ENCODE measurements at places on chromosomes 16 and 17.

DNA sequence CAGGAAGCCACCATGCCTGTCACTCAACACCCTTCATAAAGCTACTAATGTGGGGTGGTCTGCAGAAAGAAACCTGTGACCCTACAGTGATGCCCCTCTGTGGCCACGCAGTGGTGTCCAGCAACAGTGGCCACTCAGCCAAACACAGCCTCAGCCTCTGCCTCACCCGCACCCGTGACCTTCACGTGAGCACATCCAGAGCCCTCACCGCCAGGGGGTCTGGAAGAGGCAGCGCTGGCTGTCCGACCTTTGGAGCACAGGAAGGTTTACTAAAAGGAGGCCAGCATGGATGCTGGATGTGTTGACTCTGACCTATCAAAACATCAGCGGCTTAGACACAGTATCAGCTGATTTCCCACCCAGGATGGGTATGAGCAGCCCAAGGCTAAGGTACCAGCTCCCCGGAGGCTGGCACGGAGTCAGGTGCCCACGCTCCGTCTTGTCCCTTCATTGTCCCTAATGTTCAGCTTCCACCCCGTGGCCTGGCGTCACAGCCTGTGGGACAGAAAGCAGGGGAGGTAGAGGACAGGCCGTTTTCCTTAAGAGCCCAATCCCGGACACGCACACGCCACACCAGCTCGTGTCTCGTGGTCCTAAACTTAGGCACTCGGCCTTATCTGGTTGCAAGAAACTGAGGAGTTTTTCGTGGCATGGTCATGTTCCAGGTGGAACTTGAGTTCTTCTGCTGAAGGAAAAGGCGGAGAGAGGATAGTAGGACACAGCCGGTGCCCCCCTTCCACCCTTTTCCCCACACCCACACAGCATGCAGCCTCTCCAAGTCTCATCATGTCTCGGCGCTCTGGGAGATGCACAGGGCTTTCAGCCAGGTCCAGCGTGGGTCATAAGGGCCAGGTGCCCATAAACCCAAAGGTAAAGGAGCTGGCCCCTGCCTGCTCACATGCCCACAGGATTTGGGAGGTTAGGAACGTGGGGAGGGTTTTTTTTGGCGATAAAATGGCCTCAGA is 49.7 kb upstream of the ENDOV start:
- no peak for DNase-seq

DNA sequence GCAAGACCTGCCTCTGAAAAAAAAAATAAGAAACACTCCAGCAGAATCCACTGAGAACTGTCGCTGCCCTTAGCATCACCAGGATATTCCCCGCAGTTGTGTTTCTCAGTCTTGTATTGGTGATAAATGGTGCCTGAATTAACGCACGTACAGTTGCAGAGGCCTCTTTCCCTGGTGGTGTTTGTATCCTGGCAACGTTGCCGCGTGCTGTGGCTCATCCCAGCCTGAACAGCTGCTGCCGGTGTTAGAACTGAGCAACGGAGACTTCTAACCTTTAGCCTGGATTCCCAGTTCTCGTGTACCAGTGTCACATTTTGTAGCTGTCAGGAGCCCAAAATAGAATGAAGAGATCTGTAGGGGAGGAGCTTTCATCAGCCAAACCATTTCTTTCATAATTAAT is 4.8 kb downstream of the MLYCD start:
- DNase-seq, result no peak

DNA sequence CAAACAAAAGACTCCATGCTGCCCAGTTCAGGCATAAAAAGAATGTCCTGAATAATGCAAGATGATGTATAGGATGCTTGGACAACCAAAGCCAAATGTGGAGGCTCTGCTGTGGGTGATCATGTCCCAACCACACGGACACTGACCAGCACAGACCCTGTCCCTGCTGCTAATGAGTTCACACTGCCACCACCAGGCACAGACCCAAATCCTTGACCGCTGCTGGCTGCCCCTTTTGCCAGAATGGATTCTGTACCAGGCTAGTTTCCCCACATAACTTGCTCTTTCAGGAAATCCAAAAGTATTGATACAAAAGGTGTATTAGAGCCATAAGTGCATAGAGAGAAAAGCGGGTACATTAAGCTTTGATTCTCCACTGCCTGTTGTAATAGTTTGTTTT is 60.9 kb downstream of the XYLT1 start:
- no peak for DNase-seq

GRCh38 chr16:86664522-86665318 is 86.4 kb downstream of the FOXL1 start:
- no peak for DNase-seq

GRCh38 chr16:48413272-48413671 is 28.1 kb upstream of the SIAH1 start:
- no peak for DNase-seq

DNA sequence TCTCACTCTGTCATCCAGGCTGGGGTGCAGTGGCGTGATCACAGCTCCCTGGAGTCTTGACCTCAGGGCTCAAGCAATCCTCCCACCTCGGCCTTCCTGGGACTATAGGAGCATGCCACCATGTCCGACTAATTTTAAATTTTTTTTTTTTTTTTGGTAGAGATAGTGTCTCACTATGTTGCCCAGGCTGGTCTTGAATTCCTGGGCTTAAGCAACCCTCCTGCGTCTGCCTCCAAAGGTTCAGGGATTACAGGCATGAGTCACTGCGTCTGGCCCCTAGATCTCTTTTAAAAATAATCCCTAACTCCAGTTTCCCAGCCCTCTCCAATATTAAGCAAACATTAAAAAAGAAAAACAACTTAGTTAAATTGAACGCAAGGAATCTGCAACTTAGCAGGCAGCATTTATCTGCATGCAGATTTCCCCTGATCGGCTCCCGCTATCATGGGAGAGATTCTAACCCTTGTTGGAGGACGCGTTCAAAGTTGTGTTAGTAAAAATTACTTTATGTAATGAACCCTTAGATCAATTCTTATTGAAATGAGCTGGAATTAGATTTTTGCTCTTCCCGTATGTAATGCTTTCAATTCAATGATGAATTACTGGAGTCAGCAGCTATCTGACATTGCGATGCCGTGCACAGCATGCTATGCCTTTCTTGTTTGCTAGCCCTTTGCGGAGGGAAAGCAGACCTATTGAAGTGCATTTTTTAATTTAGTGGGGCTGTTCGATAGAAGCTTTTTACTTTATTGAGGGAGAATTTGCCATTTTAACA is 171.7 kb downstream of the HAPSTR1 start:
- no peak for DNase-seq

DNA sequence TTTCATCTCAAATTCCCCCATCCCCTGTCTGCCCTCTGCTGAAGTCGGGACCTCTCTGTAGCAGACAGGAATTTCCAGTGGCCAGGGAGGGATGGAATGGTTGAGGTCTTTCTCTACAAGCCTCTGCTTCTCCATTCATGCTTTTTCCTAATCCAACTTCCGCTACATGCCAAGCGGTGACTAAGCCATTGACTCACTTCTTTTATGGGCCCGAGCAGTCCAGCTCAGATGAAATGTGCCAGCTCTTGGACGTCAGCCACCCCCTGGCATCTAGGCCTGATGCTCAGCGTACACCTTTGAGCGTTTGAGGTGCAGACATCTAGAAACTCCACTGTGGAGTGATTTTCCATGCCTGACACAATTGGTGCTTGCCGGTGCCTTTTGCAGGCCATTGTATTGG is 40.7 kb upstream of the GPR139 start:
- no peak for DNase-seq

GRCh38 chr17:66576473-66576872 is 258.4 kb upstream of the CACNG5 start:
- DNase-seq, result no peak

DNA sequence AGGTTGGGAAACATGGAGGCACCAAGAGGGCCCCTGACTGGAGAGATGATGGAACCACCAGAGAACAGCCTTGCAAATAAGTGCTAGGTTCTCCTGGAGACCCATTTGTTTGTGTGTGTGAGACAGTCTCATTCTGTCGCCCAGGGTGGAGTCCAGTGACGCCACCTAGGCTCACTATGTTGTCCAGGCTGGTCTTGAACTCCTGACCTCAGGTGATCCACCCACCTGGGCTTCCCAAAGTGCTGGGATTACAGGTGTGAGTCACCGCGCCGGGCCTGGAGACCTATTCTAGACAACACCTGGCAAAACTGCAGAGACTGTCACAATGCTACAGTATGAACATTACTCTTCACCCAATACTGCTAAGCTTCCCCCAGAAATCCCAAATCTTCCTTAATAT is 1.5 kb downstream of the NPLOC4 start:
- no peak for DNase-seq

DNA sequence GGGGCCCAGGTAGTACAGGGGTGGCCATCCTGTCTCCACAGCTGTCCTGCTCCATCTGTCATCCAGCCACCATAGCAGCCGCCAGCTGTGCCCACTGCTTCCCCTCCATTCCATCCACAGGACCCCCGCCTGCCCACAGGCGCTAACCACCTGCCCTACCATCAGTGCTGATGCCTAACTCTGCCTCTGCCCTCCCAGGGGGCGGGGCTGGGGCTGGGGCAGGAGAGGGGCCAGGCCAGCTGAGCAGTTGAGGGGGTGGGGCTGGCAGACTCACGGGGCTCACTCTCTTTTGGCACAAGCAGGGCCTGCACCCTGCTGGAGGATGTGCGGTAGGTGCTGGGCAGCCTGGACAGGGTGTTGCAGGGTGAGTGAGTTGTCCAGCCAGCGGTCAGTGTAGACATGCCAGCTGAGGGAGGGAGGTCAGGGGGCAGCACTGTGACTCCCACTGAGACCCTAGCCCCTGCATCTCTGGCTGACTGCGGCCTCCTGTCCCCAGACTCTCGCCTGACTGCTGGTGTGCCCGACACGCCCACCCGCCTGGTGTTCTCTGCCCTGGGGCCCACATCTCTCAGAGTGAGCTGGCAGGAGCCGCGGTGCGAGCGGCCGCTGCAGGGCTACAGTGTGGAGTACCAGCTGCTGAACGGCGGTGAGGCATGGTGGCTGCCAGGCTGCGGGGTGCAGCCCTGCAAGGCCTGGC is 9.6 kb downstream of the GALK1 start:
- no peak for DNase-seq

DNA sequence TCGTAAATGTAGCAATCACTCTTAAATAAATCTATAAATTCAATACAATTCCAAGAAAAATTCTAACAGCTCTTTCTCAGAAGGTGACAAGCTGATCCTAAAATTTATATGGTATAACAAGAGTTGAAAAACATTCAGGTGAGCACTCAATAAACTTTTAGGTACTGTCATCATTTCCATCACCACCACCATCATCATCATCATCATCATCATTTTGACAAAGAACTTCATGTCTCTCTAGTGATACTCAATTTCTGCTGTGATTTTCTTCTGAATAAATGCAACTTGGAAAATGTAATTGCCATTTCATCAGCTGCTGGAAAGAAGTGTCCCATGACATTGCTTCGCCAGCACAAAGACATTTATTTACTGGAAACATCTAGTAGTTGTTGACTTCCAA is 222.9 kb upstream of the IRX5 start:
- DNase-seq, result no peak

- no peak for DNase-seq
Observed at GRCh38 chr17:5753421-5753820, 169.1 kb upstream of the NLRP1 start.

- no peak for DNase-seq
Observed at GRCh38 chr17:17847726-17848125, 10.9 kb upstream of the SREBF1 start.

DNA sequence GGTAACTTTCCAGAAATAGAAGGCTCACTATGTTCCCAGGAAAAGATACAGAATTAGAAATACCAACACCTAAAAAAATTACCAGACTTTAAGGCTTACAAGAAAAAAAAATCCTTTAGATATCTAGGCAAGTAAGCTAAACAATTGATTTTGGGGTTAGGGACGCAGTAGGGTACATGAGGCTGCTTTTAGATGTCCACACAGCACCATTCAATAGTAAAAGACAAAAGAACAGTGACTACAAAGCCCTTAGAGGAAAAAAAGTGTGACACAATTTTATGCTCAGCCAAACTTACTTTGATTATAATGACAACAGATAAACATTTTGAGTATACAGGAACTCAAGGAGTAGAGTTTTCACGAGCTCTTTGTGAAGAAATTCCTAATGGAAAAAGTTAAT is 29.9 kb downstream of the METTL16 start:
- DNase-seq, result no peak

- no peak for DNase-seq
Observed at GRCh38 chr17:56982312-56982711, 4.4 kb downstream of the SCPEP1 start.

DNA sequence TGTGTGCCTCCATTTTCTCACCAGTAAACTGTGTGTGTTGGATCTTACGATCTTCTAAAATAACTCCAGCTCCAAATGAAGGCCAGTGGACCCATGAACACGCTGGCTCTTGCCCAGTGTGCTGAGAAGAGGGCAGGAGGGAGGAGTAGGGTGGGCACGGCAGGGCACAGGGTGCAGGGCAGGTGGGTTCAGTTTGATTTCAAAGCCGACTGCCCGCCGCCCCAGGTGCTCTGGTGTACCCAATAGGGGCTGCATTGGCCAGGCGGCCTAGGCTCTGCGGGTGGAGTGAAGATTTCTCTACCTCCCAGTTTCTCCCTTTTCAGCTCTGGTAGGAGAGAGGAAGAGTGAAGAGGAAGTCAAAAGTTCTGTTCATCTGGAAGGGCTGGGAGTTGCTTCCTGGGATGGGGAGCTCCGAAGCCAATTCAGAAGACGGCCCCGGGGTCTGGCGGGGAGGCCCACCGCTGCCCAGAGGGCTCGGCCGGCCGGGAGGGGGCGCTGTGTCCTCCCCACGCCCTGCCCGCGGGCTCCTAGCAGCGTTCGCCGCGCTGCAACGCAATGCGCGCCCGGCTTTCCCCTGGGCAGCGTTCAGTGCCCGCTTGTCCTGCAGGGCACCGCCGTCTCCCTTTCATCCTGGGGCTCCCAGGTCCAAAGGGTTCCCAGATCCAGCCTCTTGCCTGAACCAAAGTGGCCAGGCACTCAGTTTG is 1.1 kb upstream of the CRHR1 start:
- no peak for DNase-seq

DNA sequence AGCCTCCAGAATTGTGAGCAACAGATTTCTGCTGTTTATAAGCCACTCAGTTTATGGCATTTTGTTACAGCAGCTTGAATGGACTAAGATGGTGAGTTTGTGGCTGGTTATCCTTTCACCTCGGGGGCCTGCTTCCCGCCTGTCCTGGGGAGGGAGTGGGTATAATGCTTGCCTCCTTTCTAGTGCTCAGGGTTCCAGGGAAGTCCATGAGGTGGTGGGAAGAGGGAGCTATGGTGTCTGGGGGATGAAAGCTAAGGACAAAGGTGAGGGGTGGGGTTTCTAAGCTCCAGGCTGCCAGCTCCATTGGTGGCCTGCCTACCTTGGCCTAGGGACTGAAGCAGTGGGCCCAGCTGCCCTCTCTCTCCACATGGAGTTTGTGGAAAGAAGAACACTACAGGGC is 50.2 kb upstream of the SDK2 start:
- no peak for DNase-seq

All from stimulated activated CD8-positive, alpha-beta memory T cell treated with anti-CD3 and anti-CD28 coated beads, Interleukin-15, amount 100 ng/mL, for 1 hour (primary cell).